ENCODE measurements at places on chromosomes 7 and 10.

GRCh38 chr10:133212853-133213494 lies 17.0 kb upstream of the UTF1 start:
- DNase-seq: no peak

- DNase-seq: peak; percentile 26
Measured at GRCh38 chr10:117546020-117546580, 3.6 kb downstream of the EMX2 start.

- no peak for DNase-seq
Measured at GRCh38 chr7:102875700-102876295, 37.0 kb upstream of the LRRC17 start.

DNA sequence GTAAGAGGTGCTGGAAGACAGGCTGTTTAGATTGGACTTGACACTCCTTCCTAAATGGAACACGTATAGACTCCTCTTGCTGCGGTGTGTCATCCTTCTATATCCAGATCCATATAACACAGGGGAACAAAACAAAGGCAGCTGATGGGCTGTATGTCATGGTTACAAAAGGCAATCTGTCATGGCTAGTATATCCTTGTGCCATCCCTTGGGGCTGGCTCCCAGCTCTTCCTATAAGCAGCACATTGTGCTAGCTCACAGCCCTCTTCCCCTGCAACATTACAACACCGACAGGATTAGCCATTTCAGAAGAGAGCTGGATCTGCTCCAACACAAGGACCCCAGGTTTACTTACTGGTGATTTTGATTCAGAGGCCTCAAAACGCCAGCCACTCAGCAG lies 15.3 kb downstream of the LIPK start:
- no peak for DNase-seq

DNA sequence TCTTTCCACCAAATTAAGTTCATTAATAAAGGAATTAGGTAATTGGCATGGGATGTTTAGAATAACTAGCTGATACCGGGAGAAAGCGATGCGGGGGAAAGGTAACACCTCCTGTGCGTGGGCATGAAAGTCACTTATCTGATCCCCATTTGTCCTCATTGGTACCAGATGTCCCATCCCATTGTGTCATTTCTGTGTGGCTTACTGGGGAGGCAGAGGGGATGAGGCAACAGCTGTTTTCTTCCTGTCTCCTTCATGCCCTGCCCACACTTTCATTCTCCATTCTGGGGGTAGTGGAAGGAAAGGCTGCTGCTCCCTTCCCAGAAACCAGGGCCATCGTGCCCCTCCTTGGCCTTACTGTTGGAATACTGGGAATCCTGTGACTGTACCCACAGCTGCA lies 27.1 kb downstream of the EEPD1 start:
- DNase-seq: no peak

GRCh38 chr10:102814453-102814871 lies 22.8 kb downstream of the CYP17A1 start:
- no peak for DNase-seq

- DNase-seq: no peak
Measured at GRCh38 chr7:44936322-44936721, 42.5 kb downstream of the MYO1G start.

GRCh38 chr7:2527505-2528467 lies 8.2 kb downstream of the LFNG start:
- DNase-seq: peak; percentile 59

GRCh38 chr7:32030904-32031692 lies 39.1 kb downstream of the PDE1C start:
- DNase-seq: no peak

DNA sequence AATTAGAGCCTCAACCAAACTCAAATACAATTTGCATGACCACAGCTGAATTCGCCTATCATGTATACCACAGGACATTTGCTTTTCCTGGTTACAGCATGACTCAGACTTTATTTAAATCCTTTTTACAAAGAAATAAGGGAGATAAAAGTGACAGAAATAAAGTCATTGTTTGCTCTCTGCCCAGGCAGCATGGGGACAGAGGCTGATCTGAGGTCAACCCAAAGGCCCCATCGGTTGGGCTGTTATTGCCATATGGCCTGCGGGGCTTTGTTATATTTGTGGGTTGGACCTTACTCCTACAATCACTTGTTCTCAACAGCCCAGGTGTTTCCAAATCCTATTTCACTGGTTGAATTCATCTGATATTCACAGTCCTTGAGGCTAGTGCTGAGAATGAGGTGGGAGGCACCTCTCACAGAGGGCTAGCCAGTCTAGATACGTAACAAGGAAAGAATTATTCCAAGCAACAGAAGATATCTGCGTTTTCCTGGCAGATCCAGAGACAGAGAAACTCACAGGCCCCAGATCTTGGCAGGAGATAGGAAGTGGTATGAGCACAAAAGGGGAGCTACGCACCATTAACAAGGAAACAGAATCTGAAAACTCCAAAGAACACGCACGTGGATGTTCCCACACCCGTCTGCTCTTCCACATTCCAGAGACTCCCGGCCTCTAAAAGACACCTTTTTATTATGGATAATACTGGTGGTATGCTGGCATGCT lies 117.3 kb downstream of the HIPK2 start:
- DNase-seq: no peak

- DNase-seq: no peak
Measured at GRCh38 chr7:138126928-138127327, 50.7 kb downstream of the AKR1D1 start.

DNA sequence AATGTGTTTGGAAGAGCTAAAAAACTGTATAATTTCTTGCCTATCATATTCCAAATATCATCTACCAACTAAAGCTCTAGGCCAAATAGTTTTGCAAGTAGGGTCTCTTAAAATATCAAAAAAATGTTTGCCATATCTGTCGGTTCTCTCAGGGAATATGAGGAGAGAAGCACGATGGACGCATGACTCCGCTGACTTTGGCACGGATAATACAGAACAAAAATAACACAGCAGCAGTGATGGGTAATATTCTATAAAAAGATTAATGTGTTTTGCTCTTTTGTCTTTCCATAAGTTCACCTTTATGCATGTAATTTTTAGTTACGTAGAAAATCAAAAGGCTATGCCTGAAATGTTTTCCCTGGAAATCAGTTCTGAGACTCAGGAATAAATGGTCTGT lies 919 bp upstream of the IDI2 start:
- no peak for DNase-seq

- no peak for DNase-seq
Measured at GRCh38 chr10:93464776-93465388, 17.3 kb downstream of the MYOF start.

DNA sequence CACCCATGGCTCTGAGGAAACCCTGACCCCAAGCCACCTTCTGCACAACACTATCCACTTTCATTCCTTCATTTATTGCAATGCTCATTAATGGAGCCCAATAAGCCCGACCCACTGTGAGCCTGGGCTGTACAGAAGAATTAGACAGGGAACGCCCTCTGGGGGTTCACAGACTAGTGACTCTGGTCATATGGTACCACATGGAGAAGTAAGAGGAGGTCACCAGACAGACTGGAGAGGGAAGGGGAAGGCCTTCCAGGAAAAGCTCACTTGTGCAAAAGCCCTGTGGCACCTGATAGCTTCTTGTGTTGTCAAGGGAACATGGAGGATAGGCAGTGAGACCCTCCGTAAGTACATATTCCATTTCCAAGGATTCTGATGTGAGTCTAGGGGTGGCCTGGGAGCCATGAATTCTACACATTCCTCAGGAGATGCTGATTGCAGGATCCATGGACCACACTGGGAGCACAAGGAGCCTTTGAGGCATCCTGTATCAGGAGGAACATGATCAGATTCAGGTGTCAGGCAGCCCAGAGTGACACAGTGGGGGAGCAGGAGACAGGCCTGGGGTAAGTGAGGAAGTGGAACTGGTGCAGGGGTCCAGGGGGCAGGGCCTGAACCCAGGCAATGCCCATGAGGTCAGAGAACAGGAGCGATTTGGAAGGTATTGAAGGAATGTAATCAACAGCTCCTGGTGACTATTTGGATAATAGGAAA lies 19.9 kb downstream of the TMEM72 start:
- DNase-seq: no peak

GRCh38 chr7:108480311-108480710 lies 24.1 kb upstream of the NRCAM start:
- DNase-seq: no peak

DNA sequence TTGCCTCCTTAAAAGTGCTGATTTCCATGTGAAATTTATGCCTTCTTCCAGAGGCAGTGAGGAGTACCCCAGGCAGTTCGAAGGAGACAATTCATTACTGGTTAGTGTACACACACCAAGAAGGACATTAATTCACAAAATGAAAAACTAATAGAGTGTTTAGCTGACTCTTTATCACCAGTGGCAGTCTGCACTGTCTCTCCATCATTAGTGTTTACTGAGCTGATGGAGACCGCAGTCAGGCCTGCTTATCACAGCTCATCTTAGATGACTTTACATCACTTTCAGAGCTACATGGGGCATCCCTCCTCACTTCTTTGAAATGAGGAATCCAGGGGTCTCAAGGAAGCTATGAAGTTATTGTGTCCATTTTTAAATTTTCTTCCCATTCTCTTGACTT lies 155.5 kb upstream of the LRGUK start:
- DNase-seq: no peak

GRCh38 chr7:133746305-133746704 lies 380.8 kb upstream of the LRGUK start:
- no peak for DNase-seq

DNA sequence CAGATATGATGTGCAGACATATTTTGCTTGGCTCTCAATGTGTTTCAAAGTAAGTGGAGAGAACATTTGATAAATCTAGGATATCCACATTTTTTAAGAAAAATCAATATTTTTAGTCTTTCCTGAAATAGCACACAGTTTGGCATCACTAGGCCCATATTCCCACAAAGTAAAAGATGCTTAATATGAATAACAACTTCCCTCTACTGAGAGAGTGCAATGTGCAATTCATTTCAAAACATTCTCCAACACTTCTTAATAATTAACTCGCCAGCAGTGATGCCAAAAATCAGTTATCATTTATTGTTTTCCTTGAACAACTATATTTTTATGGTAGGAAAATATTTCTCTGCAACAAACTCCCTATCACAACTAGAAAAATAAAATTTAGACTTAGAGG lies 800.2 kb upstream of the MBL2 start:
- DNase-seq: no peak

DNA sequence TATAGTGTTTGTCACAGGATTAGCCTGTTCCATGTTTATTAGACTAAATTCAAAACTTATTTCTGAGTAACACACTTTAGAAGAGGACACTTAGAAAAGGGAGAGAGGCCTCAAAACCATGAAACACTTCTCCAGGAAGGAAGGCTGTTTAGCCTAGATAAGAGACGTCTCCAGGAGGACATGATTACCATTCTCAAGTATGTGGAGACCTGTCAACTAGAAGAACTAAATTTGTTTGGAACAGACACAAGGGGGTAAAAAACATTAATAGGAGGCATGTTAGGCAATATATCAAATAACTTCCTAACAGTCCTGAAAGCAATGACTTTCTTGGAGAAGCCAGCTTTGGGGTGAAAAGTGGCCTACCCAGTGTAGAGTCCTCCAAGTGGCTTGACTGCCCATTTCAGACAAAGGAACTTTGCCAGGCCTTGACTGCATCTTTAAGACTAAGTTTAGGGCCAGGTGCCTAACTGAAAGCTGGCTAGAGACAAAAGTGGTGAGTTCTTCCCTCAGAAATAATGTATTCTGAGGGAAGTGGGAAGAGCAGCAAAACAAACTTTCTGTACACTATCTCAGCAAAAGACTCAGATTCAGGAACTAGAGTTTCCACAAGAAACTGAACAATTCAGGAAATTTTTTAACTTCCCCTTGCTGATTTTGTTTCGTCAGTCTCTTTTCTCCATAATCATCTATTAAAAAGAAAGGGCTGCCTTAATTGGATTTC lies 11.8 kb downstream of the NCOA4 start:
- DNase-seq: no peak

DNA sequence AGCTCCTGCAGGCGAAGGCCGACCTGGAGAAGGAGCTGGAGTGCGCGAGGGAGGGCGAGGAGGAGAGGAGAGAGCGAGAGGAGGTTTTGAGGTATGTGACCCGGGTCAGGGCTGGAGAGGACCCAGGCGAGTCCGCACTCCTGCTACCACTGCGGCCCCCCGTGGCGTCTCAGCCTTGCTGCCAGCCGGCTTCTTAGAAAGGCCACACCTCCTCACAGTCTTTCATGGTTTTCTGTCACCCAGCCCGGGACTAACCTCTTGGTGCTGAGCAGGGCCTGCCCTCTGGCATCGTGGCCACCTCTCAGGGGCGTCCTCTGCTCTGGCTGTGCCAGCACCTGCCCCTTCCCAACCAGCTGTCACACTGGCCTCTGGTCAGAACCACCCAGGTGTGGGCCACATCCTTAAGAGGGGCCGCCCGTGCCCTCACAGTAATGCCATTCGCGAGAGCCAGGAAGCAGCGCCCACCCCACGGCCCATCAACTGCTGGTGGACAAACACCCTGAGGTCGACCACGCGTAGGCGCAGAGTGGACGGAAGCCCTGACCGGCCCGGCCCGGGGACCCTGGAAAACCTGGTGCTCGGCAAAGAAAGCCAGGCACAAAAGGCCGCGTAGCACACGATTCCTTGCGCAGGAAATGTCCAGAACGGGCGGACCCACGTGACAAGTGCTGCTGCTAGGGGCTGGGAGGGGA lies 34.4 kb downstream of the IQCE start:
- no peak for DNase-seq

GRCh38 chr7:140082770-140083169 lies 20.0 kb upstream of the PARP12 start:
- no peak for DNase-seq

DNA sequence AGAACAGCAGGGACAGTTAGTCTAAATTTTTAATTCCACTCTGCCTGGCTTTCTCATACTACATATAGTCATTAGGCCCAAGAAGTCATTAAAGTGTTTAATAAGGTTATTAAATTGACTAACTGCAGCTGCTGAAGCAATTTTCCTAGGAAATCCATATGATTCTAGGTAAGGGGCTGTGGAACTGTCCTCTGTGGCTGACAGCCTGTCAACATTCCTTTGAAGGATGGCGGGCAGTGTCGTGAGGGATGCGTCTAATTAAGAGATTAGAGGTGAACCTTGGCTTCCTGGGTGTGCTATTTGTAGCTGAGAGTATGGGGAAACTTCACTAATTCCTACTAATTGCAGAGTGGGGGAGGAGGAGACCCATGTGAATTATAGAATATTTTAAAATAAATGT lies 64.6 kb downstream of the SNX10 start:
- no peak for DNase-seq

DNA sequence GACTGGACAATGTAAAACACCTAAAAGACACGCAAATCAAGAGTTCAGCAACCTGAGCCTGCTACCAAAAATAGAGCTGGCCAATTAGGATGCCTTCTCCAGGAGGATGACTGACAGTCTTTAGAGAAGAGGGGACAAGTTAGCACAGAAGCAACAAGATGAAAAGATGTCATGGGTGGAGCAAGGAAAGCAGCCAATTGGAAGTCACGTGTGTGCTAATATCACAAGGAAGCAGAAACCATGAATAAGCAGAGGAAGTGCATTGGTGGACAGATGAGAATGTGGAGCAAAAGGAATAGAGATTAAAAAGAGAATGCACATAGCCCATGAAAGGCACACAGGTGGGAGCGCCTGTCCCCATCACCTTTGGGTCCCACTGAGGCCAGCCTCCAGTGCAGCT lies 148.1 kb downstream of the SLC25A13 start:
- no peak for DNase-seq
